NK-92 treated with Interleukin-12 subunit alpha and Interleukin-12 subunit beta, amount 100 ng/mL, for 24 hours (cell line): ENCODE measurements at places on chromosomes 2 and 18.

GRCh38 chr18:58902961-58903360 is 38.3 kb downstream of the ZNF532 start:
- no peak for DNase-seq

GRCh38 chr2:189940913-189941312 is 121.6 kb downstream of the MSTN start:
- DNase-seq, result no peak

DNA sequence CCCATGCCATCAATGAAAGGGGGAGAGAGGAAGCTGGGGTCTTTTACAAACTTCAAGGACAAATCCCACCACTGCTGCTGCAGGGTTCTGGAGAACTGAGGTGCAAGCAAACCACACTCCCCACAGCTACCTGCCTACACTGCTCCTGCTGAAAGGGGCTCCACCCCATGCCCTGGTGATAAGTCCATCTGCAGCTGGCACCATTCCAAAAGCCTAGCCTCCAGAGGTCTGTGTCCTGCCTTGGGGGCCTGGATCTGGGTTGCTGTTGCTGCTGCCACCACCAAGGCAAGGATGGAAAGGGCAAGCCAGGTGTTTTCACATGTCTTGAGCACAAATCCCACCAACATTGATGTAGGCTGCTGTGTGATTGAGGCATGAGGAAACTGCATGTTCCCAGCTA is 97.4 kb upstream of the UBE2E3 start:
- no peak for DNase-seq

DNA sequence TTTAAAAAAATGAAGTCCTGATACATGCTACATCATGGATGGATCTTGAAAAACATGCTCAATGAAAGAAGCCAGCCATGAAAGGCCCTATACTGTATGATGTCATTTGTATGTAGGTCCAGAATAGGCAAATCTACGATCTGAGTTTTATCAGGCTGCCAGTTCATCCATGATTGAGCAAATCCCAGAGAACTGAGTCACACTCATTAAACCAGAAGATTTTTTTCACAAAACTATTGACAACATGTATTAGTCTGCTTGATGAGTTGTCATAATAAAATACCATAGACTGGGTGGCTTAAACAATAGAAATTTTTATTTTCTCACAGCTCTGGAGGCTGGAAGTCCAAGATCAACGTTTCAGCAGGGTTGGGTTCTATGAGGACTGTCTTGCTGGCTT is 130.7 kb downstream of the MREG start:
- no peak for DNase-seq

DNA sequence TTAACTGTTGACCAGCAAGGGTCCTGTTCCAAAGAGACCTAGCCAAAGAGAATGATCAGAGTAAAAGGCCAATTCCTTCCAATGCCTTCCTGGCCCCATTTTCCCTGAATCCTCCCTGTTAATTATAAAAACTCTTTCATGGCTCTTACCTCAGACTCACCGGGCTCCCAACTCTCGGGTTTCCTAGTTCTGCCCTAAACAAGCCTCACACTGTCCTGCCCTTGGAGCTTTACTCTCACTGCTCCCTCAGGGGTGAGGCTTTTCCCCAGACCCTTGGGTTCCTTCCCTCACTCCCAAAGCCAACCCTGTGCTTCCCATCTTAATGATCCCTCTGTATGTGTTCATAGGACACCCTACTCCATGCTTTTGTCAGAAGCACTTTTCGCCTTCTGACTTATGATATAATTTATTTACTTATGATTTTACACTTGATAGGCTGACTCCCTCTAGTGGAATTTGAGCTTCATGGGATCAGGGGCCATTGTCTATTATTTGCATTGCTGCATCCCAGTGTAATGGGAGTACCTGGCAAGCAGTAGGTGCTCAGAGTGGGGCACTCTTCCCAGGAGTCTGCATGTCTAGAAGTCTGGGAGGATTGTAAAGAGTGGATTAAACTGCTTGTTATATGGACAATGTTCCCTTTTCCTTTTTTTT is 29.9 kb upstream of the ZNG1B start:
- no peak for DNase-seq

GRCh38 chr2:201490291-201490690 is 38.8 kb downstream of the STRADB start:
- DNase-seq, result no peak

DNA sequence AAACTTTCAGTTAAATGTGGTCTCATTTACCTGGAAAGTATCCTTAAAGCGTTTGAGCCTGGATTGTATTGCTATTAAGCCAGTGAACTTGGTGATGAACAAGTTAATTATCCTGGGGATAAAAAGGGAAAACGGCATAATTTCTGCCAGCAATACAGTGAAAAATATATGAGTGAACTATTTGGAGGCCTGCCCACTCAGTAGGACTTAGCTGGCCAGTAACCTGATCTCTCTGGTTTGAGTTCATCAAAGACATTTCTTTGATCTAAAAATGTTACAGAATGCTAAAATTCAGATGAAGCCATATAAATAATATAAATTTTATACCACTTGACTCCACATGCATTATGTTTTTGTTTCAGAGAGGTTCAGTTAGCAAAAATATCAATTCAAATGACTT is 241.1 kb upstream of the VWC2L start:
- DNase-seq, result no peak

DNA sequence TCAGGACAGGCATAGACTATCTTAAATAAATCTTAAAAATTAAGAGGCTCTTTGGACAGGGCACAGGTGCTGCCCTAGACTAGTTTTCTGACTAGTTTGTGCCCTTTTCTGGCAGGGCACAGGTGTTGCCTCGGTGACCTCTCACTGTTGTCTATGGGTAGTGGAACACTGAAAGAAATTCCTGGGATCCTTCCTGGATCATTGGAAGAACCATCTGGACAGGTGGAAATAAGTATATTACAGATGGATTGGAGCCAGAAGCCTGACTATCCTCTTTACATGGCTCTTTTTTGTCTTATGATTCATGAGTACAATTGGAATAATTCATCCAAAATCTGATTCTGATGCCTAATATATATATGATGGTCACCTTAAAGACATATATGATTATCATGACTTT is 286.6 kb downstream of the RIT2 start:
- DNase-seq, result no peak

DNA sequence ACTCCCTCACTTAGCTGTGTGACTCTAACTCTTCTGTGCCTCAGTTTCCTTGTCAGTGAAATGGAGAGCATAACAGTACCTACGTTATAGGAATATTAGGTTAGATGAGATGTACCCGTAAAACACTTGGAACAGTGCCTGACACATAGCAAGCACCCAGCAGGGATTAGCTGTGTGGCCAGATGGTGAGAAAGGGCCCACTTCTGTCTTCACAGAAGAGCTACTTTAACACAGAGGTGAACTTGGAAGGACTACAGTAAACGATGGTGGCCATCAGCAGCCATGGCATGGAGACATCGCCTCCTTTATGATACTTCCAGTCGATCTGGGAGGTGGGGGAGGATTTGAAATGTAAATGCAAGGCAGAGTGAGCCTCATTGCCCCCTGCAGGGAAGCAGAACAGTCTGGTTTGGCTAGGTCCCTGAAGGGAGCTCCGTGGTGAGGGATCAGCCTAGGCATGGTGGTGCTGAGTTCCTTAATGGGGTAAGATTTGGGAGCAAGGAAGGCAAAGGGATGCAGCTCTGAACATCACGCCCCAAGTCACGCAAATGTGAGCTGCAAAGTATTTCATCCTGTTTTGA is 101.7 kb upstream of the ALPP start:
- DNase-seq, result no peak

GRCh38 chr2:573025-573424 is 104.2 kb downstream of the TMEM18 start:
- no peak for DNase-seq

- DNase-seq, result no peak
Observed at GRCh38 chr2:231576465-231576864, 16.2 kb upstream of the TEX44 start.

DNA sequence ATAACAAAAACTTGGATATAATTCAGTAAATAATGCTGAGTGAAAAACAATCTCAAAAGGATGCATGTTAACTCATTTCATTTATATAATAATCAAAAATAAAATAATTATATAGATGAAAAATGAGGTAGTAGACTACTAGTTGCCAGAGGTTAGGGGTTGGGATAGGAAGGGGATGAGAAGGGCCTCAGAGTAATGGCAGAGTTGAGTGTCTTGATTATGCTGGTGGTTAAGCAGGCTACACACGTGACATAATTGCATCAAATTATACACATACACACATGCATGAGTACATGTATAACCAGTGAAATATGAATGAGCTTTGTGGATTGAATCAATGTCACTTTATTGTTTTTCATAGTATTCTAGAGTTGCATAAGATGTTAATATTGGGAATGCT is 201.0 kb downstream of the RIT2 start:
- no peak for DNase-seq

DNA sequence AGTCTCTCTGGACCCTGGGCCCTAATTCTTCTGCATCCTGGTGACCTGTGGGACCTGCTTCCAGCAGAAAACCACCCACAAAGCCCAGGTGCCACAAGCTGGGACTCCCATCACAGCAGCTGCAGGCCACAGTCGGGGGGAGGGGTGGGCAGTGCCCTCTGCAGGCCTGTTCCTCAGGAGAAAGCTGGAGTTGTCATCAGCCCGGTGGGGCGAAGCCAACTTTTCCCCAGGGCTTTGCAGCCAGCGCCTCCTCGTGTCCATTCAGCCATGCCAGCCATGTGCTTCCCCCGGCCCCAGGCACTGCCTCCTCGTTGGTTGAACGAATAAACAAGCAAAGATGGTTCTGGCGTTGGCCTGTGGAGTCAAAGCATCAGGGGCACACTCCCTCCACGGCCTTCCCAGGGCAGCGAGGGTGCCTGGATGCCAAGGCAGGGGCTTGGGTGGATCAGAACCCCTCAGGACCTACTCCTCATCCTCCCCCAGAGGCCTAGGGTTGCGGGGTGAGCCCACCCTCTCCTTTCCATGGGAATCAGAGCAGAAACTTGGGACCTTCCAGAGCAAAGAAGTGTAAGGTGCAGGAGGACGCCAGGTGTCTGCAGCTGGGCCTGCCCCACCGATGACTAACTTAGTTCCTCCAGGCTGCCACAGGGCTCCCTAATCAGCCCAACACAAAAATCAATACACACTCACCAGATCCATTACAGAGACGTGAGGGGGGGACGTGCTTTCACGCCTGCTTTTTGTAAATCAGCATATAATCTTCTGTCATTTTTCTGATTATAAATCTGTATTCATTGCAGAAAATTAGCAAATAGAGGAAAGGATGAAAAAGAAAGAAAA is 75.7 kb upstream of the RAB6C start:
- no peak for DNase-seq

DNA sequence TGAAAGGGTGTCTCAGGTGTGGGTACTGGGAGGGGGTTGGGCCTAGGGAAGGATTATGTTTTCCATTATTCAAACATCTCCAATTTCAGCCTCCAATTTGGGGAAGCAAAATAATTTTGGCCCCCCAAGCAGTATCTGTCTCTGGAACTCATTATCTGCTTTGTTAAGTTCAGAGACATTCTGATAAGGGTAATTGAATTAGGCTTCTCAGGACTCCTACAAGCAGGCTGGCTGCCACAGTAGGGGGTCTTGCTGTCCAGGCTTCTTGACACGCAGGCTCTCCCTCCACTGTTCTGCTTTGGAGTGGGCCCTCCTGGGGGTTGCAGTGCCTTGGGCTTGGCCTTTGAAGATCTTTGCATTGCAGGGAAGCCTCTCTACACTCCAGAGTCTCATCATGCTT is 108.1 kb upstream of the SIX2 start:
- DNase-seq, result no peak

DNA sequence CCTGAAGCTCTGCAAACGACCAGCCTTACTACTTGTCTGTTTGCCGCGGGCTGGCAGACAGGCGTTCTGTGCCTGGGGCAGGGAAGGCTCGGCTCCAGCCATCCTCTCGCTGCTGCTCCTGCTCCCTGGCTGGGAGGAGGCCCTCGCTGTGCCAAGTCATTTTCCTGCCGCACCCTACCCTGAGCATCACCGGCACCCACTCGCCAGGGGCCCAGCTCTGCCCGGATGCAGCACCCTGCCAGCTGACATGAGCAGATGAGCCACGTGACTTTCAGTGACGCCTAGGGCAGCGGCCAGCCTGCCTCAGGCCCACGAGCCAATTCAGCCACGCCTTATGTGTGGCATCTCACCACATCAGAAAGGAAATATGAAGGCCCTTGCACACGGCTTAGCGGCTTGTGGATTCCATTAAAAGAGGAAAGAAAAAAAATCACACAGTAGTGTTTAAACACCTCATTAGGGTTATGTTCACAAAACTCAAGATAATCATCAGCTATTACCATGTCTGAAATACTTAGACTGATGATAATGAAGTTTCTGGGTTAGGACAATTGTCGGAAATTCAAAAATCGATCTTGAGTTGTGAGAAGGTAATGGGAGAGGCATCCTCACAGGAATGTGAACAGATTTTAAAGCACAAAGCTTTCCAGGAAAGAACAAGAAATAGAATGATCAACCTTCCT is 250.5 kb downstream of the TWIST2 start:
- no peak for DNase-seq

DNA sequence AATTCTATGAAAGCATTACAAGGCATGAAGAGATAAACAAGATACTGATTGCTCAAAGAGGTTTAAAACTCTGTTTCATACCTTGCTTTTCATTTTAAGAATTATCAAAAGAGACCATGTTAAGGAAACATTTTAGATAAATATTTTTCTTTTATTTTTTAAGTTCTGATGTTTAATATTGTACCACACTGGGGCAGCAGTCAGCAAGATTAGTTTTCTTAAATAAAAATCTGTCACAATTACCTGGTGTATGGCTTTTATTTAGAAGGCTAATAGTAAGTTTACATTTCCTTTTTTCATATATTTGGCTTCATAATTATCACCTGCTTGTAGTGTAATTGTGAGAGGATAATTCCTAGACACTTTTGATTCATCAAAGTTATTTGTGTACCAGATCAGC is 46.4 kb downstream of the ZNF804A start:
- no peak for DNase-seq

DNA sequence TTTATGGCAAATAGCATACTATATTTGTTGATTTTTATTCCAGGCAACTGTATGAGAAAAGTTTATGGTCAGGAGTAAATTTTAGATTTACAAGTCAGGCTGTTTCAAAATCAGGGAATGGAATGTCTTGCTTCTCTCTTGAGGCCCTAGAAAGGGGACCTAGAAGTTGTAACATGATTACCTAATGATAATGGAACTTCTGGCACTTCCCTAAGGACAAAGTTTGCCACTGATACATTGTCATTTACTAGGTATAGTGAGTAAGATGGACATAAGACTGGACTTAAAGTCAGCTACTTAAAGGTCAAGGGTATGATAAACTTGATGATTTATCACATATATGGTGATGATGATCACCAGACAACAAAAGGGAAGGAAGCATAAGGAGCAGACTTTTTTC is 103.3 kb upstream of the VRK2 start:
- DNase-seq, result no peak

GRCh38 chr2:133682906-133683305 is 114.6 kb upstream of the NCKAP5 start:
- DNase-seq, result no peak

DNA sequence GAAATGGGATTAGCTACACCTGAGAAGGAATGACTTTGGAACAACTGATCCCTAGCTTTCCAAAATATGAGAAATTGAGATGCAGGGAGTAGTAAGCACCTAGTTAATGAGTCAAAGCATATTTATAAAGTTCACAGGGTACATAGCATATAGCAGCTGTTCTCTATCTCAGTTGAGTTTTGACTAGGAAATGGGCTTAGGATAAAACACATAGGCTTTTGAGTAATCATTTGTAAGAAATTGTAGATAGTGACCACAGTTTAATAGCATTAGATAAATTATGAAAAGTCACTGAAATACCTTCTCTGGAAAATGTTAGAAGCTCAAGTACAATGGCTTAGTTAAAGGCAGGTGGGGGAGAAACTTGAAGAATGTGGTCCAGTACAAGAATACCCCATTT is 444.7 kb upstream of the TNP1 start:
- DNase-seq, result no peak

- DNase-seq, result no peak
Observed at GRCh38 chr2:242040681-242041080, 171.2 kb downstream of the RTP5 start.
